ENCODE measurements at places on chromosomes 2 and 18. TPM values are rescaled to one million over a fixed set of nuclear protein-coding genes. Genes with fewer than 3 reads are reported as not detected.

The INPP5D gene
- total RNA-seq, result 15.3 TPM

The KLHL30 gene
- 0.96 TPM for total RNA-seq

The TSPYL6 gene
- total RNA-seq, result not detected

- DNase-seq, result no peak
These were observed 10.6 kb downstream of the PTPRM start for GRCh38 chr18:7577706-7578105.

GRCh38 chr2:220835583-220835982 lies 736.5 kb downstream of the EPHA4 start:
- DNase-seq, result no peak

Measured in left lung (tissue), 14 donors.